Tibial nerve (tissue), 4 donors: ENCODE measurements at places on chromosomes 7 and 10. TPM values are rescaled to one million over a fixed set of nuclear protein-coding genes. Genes with fewer than 3 reads are reported as not detected.

GRCh38 chr7:16066805-16067459, 354.4 kb downstream of the CRPPA start:
- peak; percentile 38 for DNase-seq

DNA sequence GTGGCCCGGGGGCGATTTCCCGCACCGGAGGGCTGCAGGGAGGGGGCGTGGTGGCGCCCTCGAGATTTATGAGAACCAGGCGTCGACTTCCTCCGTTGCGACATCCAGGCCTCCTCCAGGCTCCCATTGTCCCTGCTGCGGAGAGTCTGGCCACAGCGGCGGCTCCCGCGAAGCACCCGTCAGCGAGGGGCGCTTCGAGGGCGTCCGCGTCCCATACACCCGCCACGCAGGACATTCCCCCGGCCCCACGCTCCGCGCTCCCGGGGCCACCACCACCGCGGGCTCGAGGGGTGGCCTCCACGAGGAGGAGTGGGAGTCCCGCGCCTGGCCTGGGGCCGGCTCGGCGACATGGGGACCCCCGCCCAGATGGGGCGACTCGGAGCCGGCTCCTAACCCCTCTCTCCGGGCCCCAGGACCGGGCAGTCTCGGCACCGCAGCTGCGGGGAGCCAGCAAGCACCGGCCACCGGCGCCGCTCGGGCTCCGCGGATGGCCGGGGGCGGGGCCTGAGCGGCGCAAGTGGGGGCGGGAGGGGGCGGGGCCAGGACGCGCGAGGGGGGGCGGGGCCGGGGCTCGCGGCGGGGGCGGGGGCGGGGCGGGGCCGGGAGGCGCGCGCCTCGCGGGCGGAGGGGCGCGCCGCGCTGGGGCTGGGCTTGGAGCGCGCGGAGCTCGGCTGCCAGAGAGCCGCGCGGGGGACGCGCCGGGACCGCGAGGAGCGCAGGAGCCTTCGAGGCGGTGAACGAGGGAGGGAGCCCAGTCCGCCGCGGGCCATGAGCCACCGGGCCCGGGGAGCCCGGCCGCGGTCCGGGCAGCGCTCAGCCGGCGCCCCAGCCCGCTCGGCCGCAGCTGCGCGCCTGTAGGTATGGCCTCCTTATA, at the start of gene SH2B2:
Gene SH2B2 (plus strand): TSS at position 632 of the 874 bp plus-strand sequence. CDS start 13,683 bp downstream, outside the sequence.
- DNase-seq: peak; percentile 61

GRCh38 chr7:37552030-37552429, 103.4 kb upstream of the ELMO1 start:
- no peak for DNase-seq

- DNase-seq: no peak
These were observed 446.5 kb downstream of the INHBA start for GRCh38 chr7:41256186-41256945.

- no peak for DNase-seq
These were observed 10.4 kb downstream of the STMP1 start for GRCh38 chr7:135672560-135673359.

DNA sequence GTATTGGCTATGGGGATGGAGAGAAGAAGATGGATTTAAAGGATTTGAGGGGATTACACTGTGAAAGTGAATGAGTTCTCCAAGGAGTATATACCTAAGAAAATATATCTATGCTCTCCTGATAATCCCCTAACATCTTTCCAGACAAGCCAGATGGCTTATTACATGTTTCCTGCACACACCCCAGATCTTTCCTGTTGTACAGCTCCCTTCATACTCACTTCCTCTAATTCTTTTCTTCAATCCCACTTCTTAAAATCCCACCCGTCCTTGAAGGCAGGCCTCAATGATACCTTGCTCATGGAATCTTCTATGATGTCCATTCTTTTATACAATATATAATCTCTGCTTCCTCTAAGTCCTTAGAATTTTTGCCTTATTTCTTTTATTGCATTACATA, 317.2 kb upstream of the DGKB start:
- DNase-seq: no peak

- no peak for DNase-seq
These were observed 11.8 kb upstream of the RRP12 start for GRCh38 chr10:97412891-97413304.

DNA sequence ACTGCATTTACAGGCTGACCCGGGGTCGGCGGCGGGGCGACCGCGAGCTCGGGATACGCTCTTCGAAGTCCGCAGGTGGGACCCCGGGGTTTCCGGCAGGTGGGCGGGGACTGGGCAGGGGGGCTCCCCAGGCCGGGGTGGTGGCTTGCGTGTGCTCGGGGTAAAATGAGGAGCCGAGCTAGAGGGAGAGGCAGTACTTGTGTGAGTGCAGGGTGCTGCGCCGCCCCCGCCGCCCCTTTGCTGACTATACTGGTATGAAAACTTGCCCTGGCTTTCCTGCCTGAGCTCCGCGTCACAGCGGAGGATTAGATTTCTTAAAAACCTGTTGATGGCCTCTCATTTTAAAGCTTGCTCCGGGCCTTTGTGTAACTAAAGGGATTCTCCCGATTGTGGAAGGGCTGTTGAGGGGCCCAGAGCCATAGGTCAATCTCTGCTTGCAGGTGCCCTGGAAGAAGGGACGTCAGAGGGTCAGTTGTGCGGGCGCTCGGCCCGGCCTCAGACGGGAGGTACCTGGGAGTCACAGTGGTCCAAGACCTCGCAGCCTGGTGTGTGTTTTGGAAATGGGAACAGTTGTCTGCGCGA, 488 bp downstream of the ARMC10 start:
- DNase-seq: peak; percentile 31

DNA sequence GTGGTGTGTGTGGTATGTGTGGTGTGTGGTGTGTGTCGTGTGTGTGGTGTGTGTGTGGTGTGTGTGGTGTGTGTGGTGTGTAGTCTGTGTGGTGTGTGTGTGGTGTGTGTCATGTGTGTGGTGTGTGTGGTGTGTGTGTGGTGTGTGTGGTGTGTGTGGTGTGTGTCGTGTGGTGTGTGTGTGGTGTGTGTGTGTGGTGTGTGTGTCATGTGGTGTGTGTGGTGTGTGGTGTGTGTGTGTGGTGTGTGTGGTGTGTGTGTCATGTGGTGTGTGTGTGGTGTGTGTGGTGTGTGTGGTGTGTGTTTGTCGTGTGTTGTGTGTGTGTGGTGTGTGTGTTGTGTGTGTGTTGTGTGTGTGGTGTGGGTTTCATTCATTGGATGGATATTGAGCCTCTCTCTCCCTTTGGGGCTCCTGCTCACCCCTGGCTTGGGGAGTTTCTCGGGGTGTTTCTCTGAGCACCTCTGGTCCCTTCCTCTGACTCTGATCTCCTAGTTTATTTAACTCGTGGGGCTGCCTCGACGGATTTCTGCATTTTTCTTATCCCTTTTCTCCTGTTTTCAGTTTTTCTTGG, 145.8 kb downstream of the DNAJB6 start:
- no peak for DNase-seq

ASB4 gene
- total RNA-seq: not detected

TRIM74 gene
- total RNA-seq: not detected

SUPV3L1 gene
- 53.7 TPM for total RNA-seq

DLX5 gene
- total RNA-seq: 0.42 TPM
